DMS153 (cell line): ENCODE measurements at places on chromosomes 6 and 20.

DNA sequence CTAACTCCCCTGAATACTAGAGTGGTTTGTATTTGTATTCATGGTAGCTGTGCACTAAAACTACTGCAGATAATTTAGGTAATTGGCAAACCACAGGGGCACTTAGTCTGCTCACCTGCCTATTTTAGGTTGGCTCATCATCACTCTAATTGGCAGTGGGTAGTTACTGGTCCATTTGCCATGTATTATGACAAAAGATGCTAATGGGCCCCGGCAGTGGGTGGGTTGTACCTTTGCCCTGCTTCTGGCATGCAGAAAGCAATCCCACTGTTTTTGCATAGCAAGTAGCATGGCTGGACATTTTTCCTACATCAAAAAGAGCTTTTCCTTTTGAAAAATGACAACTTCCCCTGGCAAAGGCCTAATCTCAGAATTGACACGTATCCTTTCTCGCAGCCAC is 741.4 kb upstream of the MAP3K7 start:
- DNase-seq = no peak

DNA sequence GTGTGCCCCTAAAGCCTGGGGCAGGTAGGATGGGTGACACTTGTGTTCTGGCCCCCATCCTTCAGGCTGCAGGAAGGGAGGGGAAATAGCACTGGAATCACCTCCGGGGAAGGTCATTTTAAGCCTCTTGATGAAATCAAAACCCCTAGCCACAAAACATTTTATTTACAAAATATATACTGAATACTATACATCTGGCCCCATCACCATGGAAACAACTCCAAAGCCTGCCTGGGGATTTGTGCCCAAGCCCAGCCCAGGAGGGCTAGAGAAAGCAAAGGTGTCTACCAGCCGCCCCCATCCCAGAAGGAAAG is 2.6 kb downstream of the SMIM29 start:
- DNase-seq = no peak

GRCh38 chr6:119856136-119856535 is 506.6 kb upstream of the MAN1A1 start:
- DNase-seq = no peak

GRCh38 chr20:62878244-62879038 is 16.8 kb upstream of the TCFL5 start:
- no peak for DNase-seq

DNA sequence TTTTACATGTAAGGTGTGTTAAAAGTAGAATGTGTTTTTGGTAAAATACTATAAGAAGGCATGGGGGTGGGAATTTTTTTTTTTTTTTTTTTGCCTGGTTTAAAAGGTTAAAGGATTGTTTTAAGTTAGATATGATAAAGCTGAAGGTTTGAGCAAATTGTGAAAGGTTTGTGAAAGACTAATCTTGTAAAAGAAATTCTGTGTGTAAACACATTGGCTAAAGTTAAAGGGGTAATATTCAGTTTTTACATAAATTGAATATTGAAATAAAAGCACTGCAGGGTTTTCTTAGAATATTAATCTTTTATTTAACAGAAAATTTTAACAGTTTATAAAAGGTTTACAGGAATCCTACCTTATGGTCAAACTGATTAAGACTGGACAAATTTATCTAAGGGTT is 105.7 kb downstream of the DTNBP1 start:
- DNase-seq = no peak

DNA sequence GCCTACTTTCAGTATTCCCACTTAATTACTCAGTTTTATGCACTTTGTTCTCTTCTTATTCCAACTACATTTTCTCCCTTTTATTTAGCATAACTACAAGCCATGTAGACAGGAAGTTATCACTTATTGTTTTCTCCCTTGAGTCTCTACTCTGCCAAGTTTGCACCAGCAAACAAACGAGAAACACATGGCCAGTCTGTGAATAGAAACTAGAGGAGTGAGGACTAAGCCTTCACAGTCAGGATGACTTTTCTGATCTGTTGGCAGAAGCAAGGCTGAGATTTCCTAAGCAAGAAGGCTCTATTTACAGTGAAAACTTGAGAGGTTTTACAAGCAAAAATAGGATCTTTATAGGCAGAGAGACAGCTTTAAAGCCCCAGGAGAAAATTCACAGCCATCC is 69.8 kb upstream of the TINAG start:
- DNase-seq = no peak

- DNase-seq = no peak
These were observed 146.8 kb downstream of the TFAP2A start for GRCh38 chr6:10268111-10268510.

GRCh38 chr6:3068329-3069214 is at the start of gene RIPK1:
Gene RIPK1, plus strand, starts transcription at chr6:3068494. Its CDS starts 8,330 bp downstream, at chr6:3076824.
- peak; percentile 63 for DNase-seq

GRCh38 chr6:125789167-125789566 is 1.6 kb upstream of the NCOA7 start:
- DNase-seq = no peak

DNA sequence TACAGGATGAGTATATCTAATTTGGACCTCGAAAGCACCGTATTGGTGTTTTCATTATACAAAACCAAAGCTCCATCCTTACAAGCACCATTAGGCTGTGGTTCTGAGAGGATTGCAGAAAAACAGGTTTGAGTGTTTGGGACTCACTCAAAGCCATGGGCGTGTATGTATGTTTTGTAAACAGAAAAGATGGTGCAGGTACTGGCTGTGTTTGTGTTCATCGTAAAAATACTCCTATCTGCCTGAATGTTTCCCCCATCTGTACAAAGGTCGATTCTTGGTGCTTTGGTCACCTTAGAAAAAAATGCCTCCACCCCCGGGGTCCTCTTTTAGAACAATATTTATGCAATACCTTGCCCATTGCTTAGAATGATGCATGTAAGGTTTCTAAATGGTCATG is 286.6 kb downstream of the TSHZ2 start:
- DNase-seq = peak; percentile 65

DNA sequence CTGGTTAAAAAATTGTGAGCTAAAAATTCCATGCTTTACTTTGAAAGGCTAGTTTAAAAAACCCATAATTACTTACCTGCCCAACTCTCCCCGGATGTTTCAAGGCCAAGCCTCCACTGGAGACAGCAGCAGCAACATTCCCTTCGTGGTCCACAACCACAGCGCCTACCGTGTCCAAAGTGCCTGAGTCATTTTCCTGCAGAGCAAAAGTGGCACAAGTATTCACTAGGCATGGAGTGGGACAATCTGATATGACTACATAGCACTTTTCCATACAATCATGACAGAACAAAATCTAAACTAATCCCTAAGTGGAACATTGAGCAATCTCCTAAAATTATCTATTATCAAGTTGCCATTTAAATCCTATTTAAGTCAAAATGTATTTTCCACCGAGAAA is 104.8 kb downstream of the TASP1 start:
- no peak for DNase-seq

- DNase-seq = no peak
These were observed 86.3 kb upstream of the CARMIL1 start for GRCh38 chr6:25192590-25193459.

GRCh38 chr6:156182356-156182755 is 594.8 kb upstream of the ARID1B start:
- DNase-seq = no peak

- no peak for DNase-seq
These were observed 64.7 kb downstream of the TASP1 start for GRCh38 chr20:13574071-13574470.

- DNase-seq = no peak
These were observed 41.8 kb downstream of the FARS2 start for GRCh38 chr6:5302995-5303622.

GRCh38 chr6:165484178-165484889 is 174.9 kb upstream of the C6orf118 start:
- DNase-seq = no peak

GRCh38 chr6:18053078-18053477 is 65.6 kb upstream of the KIF13A start:
- DNase-seq = no peak

GRCh38 chr20:2329286-2329685 is 33.5 kb downstream of the TGM3 start:
- no peak for DNase-seq

DNA sequence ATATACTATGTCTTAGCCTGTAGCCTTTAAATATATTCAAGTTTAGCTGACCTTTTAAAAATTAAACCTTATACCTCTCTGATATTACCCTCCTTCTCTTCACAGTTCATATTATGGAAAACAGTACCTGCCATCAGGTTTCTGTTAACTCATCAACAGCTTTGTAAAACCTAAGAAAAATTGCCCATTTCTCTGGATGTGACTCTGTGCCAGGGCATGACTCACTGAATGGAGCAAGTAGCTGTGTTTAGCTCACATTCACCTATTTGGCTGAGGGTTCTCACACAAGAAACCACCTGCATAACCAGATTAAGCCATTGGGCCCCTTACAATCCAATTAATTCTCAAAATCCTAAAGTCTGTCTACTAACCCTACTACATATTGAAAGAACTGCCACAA is 678.8 kb upstream of the MARCKS start:
- DNase-seq = no peak

DNA sequence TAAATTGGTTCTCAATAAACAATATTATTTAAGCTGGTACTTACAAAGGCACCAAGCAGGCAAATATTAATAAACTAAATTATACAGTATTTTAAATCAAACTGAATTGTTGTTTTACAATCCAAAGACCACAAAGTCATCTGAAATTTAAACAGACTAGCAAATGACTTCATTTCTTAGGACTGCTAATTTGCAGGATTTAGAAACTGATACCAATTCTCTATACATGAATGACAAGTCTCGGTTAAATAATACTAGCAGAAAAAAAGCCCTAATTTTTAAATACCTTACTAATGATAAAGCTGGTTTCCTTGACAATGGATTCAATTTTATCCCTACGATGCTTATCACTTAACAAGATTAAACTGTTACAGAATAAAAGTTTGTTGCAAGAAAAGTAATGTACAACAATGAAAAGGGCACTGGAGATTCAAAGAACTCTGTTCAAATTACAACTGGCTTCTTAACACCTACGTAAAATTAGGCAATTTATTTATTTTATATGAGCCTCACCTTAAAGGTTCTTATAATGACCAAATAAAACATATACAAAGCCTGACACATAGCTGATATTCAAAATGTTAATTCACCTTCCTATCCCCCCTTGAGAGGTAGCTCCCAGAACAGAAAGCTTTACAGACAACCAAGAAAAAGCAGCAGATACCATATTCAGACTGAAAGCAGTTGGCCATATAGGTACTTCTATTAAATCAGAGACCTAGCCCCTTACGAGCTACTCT is 33.1 kb downstream of the HBS1L start:
- no peak for DNase-seq

DNA sequence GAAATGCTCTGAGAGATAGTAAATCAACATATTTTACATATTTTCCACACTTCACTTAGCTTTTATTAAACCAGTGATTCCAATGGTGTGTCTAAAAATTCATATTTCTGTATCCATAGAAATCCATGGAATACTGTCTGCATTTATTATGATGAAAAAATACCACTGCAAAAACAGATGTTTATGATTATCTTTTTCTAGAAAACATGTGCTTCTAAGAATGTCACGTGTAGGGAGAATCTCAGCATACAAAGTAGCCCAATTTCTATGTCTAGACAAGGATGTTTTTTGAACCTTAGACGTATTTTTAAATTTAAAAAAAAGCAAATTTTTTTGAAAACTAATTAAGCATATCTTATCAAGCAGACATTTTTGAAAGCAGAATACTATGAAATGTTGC is 622.4 kb downstream of the TENT5A start:
- no peak for DNase-seq

- DNase-seq = no peak
These were observed 14.7 kb downstream of the MUCL3 start for GRCh38 chr6:30955367-30956042.

DNA sequence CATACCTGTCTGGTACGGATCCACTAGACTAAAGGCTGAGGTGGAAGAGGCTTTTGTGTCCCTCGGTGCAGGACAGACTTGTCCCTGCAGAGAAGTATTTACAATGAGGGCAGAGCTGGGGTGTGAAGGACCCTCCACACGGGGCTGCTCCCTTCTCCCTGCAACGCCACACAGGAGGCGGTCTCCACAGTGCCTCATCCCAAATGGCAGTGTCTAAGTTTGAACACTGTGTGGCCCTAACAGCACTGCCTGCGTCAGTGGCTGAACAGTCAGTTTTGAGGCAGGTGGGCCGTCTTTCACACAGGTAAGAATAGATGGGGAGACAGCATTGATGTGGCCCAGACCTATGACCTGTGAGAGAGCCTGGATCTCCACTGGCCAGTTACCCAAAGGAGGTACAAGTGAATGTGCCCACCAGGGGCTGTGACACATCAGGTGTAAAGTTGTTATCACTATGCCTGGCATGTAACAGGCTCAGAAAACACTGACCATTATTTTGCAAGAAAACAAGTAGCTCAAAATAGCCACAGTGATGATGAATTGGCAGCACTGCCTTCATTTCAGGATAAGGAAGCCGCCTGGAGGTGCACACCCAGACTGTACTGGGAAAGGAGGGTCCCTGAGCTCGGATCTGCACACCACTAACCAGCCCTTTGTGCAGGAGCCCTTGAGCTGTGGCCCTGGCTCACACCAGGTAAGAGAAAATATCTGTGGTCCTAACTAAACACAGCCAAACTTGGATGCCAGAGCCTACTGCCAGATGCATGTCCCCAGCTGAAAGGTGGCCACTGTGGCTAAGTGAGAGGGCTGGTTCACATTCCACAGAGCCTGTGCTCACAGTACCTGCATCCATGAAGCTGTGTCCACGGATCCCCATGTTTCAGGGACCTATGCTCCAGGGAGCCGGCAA is 246.7 kb downstream of the DLL1 start:
- no peak for DNase-seq

GRCh38 chr20:16404640-16405039 is 168.6 kb downstream of the KIF16B start:
- DNase-seq = no peak

GRCh38 chr6:158773581-158774449 is 45.4 kb downstream of the EZR start:
- no peak for DNase-seq

DNA sequence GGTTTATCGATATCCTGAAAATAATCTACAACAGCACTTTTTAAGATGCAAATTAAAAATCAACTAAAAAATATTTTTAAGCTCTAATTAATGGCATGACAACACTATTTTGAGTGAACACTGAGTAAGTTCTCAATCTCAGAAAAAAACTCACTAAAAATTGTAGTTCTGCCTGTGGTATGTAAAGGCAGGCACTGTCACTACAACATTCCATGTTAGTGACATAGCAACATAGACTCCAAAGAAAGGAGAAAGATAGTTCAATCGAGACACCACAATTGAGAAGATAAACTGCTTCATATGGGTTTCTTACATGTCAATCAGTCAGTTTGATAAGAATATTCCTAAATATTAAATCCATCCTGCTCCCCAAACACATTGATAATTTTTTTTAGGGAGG is 38.0 kb downstream of the COL12A1 start:
- no peak for DNase-seq

- no peak for DNase-seq
These were observed 243.9 kb upstream of the TCF21 start for GRCh38 chr6:133644892-133645619.

GRCh38 chr20:20317621-20318364 is 50.1 kb upstream of the INSM1 start:
- no peak for DNase-seq
